ENCODE measurements at places on chromosomes 2 and 18.

- DNase-seq, result no peak
Observed at GRCh38 chr2:192498747-192499146, 304.0 kb upstream of the TMEFF2 start.

DNA sequence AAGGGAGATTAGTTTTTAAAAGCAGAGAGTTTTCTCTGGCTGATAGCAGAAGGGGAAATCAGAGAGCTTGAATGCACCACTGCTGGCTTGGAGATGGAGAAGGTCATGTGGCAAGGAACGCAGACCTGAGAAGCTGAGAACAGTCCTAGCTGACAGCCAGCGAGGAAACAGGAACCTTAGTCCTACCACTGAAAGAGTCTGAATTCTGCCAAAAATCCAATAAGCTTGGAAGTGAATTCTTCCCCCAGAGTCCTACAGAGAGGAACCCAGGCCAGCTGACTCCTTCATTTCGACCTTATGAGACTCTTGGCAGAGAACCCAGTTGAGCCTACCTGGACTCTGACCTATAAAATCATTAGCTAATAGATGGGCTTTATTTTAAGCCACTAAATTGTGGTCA lies 371.9 kb upstream of the TNP1 start:
- DNase-seq, result no peak

GRCh38 chr2:71926876-71927756 lies 220.5 kb downstream of the CYP26B1 start:
- DNase-seq, result no peak

DNA sequence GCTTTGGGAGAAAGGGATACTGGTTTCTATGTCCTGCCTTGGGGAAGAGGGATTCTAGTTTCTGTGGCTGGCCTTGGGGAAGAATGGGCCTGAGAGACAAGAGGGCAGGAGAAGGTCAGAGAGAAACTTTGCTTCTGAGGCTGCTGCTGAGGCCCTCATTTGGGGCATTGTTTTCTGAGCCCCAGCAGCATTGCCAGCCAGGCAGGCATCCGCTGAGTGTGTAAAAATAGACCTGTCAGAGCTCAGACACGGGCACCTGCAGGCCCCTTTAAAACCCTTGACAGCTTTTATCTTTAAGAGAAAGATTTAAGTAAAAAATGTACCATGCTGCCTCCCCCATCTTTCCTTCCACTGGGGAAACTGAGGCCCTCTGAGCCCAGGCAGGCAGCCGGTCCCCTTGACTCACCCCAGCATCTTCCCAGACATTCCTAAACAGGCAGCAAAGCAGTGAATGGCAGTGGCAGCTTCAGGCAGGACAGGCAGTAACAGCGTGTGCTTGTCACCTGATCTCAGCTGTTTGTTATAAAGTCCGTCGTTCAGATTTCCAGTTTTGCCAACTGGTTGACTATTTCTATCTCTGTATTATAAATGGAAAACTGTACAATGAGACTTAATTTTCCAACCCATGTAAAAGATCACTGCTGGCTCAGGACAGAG lies 27.6 kb downstream of the MLPH start:
- no peak for DNase-seq

- DNase-seq, result no peak
Observed at GRCh38 chr2:232522623-232523401, 2.6 kb downstream of the PRSS56 start.
